ENCODE measurements at places on chromosomes 2 and 18.

DNA sequence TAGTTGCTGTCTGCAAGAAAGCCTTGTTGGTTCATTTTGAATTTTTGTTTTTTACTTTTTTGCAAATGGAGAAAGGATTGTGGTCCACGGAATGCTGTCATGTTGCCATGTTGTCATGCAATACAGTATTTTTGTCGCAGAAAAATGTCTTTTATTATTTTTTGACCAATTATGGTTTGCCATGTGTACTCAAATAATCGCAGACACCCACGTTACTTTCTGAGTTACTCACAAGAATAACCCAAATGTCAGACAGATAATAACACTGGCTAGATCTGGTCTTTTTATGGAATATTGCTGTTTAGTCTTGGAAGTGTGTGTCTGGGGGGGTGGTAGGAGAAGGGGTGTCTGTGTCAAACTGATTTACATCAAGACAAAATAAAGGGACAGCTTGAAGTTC lies 188.9 kb downstream of the LTBP1 start:
- no peak for DNase-seq

DNA sequence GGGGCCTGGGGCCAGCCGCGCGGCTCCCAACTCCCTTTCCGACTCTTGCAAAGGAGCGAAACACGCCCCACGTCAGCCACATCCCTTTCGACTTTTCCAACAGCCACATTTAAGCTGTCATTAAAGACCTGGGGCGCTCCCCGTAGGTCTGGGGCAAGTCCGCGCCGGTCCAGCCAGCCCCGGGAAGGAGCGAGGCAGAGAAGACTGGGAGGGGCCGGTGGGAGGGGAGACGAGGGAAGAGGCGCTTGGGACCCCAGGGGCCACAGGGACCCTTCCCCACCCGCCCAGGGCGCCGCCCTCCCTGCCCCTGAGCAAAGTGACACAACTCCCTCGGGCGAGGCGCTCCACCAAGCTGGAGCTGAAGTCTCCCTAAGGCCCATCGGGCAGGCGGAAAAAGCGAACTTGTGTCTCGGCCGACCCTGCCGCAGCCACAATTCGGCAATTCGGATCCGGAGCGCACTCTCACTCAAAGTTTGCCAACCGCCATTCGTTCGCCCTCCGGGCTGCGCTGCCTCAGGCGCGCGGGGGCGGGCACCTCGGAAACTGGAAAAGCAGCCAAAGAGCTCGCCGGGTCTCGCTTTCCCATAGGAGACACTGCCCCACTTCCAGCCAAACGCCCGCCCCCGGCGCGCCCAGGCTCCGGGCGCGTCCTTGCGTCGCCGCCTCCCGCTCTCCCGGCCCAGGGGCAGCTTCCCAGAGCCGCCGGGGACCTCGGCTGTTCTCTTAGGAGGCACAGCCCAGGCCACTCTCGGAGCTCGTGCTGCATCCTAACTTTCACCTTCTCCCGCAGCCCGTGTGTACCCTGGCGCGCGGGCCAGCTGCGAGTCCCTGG lies 1.1 kb upstream of the KCTD1 start:
- DNase-seq = no peak

DNA sequence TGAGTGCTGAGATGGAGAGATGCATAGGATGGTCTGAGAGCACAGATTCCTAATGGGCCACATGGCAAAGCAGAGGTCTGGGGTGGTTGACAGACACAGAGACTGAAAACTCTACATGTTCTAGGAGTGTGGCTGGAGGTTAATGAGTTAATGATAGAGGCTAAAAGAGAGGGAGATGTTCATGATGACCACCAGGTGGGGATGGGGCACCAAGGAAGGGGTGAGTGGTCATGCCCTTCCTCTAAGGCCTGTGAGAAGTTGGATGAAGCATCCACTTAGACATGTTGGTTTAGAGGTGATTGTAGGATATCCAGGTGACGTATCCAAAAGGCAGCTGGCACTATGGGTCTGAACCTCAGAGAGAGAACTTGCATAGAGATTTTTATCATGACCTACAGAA lies 102.1 kb downstream of the LRP2 start:
- no peak for DNase-seq

- no peak for DNase-seq
Measured at GRCh38 chr18:532632-533031, 32.1 kb upstream of the COLEC12 start.

Data from activated CD4-positive, alpha-beta T cell treated with anti-CD3 and anti-CD28 coated beads, Interleukin-2, amount 50 U/mL, for 4 hours (primary cell).